Stimulated activated CD8-positive, alpha-beta memory T cell treated with anti-CD3 and anti-CD28 coated beads, Interleukin-12 subunit alpha, Interleukin-12 subunit beta, amount 100 ng/mL, for 4 hours (primary cell): ENCODE measurements at places on chromosomes 11 and 22.

GRCh38 chr22:38941488-38941987 lies 15.9 kb upstream of the APOBEC3A start:
- DNase-seq: peak; percentile 49

DNA sequence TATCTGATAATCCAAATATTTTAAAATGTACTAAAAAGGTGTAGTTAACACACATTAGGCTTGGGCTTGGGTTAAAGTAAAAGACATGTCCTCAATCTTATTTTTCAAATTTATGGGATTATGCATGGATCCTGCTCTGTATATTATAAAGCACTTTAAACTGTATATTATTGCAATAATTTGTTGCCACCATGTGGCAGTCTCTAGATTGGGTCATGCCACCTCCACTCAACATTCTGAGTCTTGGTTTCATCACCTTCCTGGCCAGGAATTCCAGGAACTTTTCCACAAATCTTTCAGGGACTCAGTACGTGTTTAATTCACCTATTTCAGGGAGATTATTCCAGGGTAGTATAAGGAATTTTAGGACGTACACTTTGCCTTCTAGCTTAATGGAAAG lies 695.5 kb downstream of the FAM181B start:
- no peak for DNase-seq

DNA sequence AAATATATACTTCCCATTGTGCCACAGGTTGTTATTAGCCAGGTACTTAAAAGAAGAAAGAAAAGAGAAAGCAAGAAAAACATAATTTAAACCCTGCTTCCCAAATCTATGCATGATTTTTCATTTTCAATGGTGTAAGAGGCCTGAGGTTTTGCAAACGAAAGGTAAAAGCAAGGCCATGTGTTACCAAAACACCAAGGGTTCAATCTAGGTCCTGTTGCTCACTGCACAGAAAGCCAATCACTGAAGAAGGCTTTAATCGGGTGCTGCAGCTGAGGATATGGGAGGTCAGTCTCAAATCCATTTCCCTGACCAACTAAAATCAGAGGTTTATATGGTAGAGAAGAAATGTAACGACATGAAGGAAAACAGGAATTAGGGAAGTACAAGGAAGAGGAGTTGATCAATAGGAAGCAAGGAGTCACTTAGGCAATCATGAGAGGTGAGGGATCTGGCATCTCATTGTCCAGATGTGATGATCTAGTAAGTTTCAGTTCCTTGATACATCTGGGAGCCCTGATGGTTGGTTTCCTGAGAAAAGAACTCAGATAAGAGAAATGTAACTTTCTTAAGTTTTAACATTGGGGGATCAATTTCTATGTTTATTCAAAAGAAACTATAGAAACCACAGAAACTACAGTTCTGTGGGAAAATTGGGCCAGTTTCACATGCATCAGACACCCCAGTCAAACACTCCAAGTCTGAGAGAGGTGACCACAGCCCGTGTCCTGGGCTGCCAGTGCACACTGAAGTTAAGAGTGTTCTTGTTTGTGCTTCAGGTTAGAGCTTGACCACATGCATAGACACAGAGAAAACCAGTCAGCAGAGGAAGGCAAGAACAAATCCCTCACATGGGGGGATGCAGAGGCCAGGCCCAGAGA lies 18.1 kb upstream of the DKK3 start:
- no peak for DNase-seq

DNA sequence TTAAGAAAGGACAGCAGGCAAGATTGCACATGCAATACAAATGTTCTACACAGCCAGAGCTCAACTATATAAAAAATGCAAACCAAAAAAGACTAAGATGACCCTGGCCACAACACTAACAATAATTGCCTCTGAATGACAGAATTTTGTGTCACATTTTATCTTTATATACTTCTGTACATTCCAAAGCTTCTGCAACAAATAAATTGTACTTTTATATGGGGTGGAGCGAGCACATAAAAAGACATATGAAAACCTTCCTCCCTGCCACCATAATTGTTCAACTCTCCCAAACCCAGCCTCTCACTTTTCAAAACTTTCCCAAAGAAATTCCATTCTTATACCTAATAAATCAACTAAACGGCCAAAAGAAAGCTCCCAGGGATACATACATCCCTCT lies 10.7 kb downstream of the BUD13 start:
- no peak for DNase-seq

GRCh38 chr22:28029201-28029948 lies 110.3 kb upstream of the PITPNB start:
- no peak for DNase-seq

DNA sequence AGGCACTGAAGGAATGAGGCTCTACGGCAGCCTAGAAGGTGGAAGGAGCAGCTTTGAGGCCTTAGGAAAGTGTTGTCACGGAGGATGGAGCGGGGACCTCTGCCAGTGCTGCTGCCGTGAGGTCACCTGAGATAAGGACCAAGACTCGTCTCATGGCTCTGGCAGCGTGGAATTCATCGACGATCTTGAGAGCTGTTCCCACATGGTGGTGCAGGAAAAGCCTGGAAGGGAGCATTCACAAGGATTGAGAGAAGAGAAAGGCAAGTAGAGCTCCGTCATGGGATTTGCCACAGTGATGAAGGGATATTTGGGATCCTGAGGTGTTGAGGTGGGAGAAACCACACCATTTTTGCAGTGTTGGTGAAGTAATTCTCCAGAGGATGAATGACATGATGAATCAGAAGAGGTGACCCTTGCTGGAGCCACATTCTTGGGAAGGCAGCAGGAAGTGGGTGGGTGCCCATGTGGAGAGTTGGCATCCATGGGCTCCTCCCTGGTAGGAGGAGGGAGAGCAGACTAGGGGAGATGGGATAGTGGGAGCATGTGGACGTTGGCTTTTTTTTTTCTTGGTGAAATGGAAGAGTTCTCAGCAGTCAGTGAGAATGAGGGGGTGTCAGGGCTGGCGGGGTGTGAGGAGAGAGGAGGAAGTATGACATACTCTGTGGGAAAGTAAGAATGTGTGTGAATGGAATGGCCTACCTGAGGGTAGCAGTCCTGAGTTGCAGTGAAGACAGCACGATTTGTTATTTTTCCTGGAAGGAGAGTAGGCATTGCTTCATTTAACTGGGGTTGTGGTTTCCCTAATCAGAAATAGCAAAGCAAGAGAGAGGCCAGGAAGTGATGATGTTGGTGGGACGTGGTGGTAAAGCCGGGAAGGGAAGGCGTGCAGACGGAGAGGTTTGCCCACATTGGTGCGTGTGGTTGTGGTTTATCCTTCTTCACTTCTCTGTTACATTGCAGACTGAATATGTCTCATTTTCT lies 11.1 kb downstream of the PPP6R3 start:
- DNase-seq: no peak
